ENCODE measurements at places on chromosomes 1 and 21.

GRCh38 chr1:225769687-225770086 lies 7.9 kb upstream of the SRP9 start:
- peak; percentile 33 for DNase-seq

DNA sequence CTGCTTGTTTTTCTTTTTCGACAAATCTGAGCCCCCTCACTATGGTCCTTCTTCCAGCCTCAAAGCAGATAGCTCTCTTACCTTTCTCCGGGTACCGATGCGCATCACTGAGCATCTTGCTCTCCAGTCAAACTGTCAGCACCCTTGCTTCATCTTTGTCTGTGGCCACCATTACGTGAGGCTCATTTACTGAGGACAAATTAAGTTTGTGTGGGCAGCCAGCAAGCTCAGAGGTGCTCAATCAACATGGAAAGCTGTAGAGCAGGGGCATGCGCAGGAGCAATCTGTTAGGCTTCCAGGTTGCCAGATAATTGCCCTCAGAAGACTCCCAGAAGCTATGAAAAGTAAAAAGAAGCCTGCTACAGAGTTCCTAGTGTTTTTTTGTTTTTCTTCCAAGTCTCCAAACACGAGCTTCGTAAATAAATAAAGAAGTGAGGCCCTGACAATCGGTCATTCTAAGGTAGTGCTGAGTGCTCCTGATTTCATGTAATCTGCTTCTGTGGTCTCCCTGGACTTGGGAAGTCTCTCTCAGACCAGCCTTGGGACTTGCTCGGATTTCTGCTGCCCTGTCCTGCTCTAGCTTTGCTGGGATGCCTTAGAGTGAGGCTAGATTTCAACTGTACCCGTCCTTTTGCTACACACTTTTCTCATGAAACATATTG lies 1.8 kb downstream of the C1orf53 start:
- no peak for DNase-seq

GRCh38 chr1:14954930-14955329 lies 198.6 kb upstream of the TMEM51 start:
- no peak for DNase-seq

- peak; percentile 29 for DNase-seq
Observed at GRCh38 chr1:165632491-165632890, 1.5 kb downstream of the MGST3 start.

GRCh38 chr1:38026592-38027200 lies 14.2 kb downstream of the UTP11 start:
- DNase-seq: peak; percentile 60

- no peak for DNase-seq
Observed at GRCh38 chr1:194174528-194174927, 988.1 kb upstream of the B3GALT2 start.

- DNase-seq: no peak
Observed at GRCh38 chr1:167538657-167539056, 14.9 kb downstream of the CREG1 start.

- DNase-seq: no peak
Observed at GRCh38 chr1:147109762-147110161, 62.5 kb downstream of the PRKAB2 start.

DNA sequence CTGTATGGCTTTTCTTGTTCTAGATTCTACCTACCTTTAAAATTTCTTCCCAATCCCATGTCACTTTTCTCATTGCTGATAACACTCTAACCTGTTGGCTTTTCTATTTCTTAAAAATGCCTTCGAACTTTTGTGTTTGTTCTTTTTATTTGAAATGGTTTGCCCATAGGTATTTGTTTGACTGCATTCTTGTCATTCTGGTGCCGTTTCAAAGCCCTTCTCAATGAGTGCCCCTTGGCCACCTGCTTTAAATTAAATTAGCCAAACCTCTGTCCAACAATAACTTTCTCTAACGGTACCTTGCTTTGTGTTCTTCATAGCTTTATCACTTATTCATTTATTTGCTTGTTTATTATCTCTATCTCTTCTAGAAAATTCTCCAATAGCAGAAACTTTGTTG lies 38.9 kb downstream of the KCTD3 start:
- DNase-seq: no peak

- no peak for DNase-seq
Observed at GRCh38 chr21:41973427-41973831, 19.6 kb upstream of the C2CD2 start.

GRCh38 chr1:45359882-45360513 lies 19.8 kb upstream of the MUTYH start:
- peak; percentile 92 for DNase-seq
